ENCODE measurements at places on chromosomes 1 and 21.

GRCh38 chr1:110390096-110390495 is 730 bp downstream of the SLC16A4 start:
- no peak for DNase-seq

- no peak for DNase-seq
Observed at GRCh38 chr1:151616505-151616849, 4.6 kb downstream of the SNX27 start.

- DNase-seq = no peak
Observed at GRCh38 chr1:18661404-18662285, 31.0 kb downstream of the PAX7 start.

DNA sequence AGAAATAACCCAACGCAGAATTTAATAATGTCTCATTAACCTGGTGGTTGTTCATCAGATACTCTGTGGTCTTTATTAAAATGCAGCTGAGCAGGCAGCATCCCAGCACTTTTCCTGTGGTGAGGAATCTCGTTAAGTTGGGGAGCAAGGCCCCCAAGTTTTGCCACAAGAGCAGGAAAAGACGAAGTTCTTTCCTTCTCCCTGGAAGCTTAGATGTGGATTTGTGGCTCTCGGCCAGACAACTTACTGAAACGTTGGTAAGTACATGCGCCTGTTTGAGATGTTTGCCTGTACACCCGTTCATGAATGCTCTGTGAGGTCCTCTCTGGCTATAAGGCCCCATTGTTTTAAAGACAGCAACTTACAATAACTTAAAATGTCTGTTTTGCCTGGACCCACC is 34.3 kb upstream of the PDE9A start:
- no peak for DNase-seq

GRCh38 chr21:8992731-8993174 is 1528.6 kb upstream of the TPTE start:
- DNase-seq = no peak

DNA sequence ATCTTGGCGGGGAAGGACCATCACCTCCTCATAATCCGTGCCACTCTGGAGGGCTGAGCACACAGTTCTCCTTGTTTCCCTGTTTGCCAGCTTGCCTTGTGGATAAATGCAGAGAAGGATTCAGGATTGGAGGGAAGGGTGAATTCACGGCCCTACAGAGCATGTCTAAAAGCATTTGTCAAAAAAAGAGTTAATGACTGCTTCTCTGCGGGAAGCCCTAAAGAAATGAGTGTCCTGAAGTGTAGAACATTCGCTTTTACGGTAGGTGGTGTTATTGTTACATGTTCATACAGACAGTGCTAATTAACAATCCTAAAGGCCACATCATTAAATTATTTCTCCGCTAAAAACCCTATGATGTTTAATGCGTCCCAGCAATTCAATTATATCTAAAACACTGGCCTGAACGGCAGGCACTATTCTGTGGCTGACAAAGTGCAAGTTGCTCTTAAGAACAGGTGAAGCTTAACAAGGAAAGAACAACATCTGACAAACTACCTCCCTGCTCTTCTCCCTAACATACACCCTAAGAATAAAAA is 112.3 kb upstream of the NFIA start:
- DNase-seq = no peak

DNA sequence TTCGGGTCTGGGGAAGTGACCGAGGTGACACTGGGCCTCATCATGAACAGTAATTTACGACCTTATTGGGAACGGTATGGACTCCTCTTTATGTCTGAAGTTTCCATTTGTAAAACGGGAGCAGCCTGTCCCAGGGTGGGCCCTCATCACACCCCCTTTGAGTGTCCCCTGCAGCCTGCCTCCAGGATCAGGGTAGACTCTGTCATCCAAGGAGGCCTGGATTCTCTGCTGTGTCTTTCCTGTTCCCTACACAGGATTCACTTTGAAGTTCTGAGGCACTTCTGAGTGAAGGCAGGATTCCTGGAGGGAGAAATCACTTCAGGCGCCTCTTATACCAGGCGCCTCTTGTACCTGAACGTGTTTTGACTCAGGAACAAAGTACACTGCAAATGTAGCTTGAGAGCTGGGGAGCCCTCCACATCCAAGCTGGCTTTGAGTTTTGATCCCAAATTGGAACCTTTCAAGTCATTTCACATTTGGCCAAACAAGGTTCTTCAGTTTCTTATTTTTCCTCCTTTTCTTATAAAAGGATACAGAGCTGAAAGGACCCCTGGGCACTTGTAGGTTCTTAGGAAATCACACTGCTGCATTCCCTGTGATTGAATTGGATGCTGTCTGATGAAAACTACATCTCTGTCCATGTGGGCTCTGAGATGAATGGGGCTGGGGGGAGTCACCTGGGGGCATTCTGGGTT is 106.0 kb downstream of the SUSD4 start:
- no peak for DNase-seq

GRCh38 chr1:234550341-234551031 is 59.5 kb downstream of the IRF2BP2 start:
- no peak for DNase-seq

DNA sequence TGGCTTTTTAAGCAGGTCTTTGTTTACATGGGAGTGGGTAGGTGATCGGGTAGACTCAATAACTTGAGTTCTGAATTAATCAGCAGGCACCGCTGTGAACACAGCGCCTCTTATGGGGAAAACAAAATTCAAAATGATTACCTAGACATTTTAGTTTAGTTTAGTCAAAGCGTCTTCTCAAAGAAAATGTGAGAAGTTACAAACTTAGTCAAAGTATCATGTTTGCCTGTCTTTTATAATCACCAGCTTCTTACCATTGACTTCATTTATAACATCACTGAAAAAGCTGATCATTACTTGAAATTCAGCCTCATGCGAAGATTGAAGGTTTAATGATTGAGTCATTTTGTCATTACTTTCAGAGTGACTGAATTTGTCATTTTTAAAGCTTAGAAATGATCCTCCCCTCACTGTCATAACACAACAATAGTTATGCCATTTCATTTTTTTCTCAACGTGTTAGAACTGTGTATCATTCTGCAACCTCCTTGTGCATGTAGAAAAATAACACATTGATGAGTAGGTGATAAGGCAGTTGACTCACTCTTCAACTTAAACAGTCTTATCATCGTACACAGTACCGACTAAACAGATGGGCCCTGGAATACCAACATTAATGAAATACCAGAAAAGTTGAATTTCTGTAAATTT is 188.5 kb downstream of the NFIA start:
- no peak for DNase-seq

DNA sequence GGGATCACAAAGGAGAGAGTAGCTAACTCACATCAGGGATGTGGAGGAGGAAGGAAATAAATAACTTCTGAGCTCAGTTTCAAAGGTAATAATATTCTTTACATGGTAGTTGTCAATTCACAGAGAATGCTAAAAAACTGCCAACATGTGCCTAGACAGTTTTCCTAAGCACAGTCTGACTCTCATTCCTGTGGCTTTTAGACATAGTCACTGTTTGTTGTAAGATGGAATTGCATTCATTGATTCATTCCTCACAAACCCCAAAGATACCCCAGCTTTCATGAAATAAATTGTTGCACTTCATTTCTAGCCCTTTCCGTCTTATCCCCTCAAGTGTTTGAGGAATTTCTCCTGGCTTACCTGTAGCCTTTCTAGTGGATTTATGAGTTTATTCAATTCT is 263.9 kb downstream of the NTNG1 start:
- no peak for DNase-seq

DNA sequence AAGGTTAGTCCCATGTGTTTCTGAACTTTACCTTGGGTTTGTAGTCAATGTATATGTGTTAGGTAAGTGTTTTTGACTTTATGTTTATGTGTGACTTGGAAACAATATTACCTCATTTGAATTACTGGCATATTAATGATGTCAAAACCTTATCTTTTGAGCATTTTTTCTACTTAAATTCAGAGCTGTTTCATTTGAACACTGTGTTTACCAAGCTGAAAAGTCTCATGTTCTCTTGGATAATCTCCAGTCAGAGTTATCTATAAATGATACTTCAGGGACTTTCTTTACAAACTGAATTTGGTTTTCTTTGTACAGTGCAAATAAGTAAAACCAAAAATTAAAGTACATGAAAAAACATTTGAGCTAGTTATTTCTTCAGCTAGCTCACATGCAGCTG is 30.0 kb downstream of the ADAMTS1 start:
- DNase-seq = no peak

DNA sequence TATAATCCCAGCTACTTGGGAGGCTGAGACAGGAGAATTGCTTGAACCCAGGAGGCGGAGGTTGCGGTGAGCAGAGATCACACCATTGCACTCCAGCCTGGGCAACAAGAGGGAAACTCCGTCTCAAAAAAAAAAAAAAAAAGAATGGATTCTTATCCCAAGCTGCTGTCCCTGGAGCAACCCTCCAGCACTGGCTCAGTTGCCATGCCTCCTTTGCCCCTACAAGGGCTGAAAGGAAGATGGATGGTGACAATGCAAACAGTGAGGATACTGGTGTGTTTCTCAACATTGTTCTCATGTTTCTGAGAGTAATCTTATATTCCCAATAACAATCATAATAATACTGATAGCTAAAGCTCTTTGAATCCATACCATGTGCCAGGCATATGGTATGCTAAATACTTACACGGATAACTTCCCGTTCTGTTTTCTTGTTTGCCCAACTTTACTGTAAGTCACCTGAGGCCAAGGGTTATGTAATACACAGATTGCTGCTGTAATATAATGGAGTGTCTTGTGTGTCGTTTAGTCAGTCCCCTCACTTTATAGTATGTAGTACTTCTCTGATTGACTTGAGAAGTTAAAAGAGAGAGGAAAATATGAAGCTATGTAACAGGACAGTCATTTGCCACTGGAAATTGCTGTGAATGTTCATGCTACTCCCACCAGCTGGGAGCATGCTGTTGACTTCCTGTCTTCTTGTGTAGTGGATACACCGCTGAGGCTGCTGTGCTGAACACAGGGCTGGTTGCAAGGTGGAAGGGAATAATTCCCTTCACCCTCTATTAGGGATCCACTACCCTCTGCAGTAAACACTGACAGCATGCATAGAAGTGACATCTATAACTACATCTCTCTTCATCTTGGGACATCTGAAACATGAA is 153.6 kb downstream of the CNIH3 start:
- DNase-seq = no peak

- no peak for DNase-seq
Observed at GRCh38 chr21:45010096-45010495, 64.3 kb upstream of the ADARB1 start.

DNA sequence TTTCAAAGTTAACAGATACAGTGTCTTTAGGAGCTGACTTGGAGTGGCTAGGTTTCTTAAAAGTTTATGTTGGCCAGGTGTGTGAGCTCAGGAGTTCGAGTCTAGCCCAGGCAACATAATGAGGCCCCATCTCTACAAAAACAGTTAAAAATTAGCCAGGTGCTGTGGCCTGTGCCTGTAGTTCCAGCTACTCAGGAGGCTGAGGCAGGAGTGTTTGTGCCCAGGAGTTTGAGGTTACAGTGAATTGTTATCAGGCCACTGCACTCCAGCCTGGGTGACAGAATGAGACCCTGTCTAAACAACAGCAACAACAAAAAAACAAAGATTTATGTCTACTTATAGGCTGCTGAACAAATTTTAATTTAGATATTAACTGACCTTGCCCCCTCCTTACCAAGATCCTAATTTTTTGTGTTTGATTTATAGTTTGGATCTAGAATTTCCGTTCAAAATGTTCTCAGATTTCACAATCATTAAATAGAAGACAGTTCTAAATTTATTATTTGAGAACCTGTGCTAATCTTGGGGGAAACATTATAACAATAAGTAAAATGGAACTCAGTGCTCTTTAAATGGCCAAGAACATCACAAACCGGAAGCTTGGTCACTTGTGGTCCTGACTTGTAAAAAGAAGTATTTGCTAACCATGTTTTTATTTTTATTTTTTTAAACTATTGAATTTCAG is 67.8 kb downstream of the POU2F1 start:
- DNase-seq = no peak

- no peak for DNase-seq
Observed at GRCh38 chr1:232226197-232226712, 403.7 kb downstream of the SIPA1L2 start.

DNA sequence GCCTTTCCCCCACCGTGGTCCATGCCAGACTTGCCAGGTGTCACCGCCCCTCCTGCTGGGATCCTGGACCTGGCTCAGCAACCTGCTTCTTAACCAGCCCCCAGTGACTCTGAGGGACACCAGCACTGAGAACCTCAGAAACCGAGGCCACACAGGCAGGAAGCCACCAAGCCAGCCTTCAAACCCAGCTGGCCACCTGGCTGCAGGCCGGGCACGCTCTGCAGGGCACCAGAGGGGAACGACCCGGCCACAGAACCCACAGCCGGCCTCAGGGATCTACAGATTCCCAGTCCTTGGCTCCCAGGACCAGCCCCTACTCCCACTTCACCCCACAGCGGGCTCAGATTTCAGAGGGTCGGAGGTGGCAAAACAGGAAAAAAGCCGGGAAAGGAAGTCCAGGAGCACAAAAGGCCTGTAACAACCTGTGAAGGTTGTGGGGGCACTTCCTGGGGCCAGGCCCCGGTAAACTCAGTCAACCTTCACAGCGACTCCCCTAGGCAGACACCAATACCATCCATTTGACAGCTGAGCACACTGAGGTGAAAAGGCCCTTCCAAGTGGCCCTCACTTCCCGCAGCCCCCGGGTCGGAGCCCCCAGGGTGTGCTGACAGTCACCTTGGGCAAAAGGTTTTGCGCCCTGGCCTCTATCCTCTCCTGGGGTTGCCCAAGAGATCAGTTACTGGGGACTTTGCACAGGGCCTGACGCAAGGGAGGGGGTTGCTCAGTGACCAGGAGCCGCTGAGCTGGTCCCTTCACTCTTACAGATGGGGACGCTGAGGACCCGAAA is 14.1 kb downstream of the RUNX3 start:
- no peak for DNase-seq

- DNase-seq = no peak
Observed at GRCh38 chr21:41769933-41770332, 3.1 kb upstream of the RIPK4 start.

DNA sequence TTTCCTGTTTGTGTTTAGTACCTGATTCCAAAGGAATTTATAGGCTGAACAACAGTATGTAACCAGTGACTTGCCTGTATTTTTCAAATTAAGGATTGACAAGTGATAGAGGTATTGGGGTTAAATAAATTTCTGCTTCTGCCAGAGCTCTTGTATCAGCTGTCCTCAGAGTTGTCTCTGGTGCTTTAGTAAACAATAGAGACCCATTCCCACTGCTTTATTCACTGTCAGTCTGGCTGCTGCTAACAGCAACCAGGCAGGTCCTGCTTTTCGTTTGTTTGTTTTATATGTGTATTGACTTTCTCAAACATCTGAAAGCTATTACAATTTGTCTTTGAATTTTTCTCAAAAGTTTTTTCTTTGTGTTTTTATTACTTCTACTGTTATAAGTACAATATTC is 76.1 kb downstream of the OLFM3 start:
- DNase-seq = no peak

GRCh38 chr1:156618853-156619581 is at the start of gene HAPLN2:
Gene HAPLN2, plus strand, starts transcription at chr1:156619415. Its CDS starts 4,076 bp downstream, at chr1:156623491.
- no peak for DNase-seq

DNA sequence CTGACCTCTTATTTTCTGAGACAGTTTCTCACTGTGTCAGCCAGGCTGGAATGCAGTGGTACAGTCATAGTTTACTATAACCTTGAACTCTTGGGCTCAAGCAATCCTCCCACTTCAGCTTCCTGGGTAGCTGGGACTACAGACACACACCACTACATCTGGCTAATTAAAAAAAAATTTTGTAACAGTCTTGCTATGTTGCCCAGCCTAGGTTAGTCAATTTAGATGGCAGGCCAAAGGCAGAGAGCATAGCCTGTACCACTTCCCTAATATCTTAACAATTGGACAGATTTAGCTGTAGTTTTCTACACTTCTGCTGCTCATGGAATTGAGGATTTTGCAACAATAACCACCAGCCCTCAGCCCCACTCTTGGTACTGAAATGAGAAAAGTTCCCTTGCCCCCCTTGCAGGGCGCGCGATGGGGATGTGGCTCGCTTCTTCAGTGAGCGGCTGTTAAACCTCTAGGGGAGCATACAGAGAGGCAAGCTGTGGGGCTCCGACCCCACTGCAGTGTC is 34.9 kb upstream of the PTGFRN start:
- no peak for DNase-seq
